ENCODE measurements at places on chromosomes 6 and 20.

DNA sequence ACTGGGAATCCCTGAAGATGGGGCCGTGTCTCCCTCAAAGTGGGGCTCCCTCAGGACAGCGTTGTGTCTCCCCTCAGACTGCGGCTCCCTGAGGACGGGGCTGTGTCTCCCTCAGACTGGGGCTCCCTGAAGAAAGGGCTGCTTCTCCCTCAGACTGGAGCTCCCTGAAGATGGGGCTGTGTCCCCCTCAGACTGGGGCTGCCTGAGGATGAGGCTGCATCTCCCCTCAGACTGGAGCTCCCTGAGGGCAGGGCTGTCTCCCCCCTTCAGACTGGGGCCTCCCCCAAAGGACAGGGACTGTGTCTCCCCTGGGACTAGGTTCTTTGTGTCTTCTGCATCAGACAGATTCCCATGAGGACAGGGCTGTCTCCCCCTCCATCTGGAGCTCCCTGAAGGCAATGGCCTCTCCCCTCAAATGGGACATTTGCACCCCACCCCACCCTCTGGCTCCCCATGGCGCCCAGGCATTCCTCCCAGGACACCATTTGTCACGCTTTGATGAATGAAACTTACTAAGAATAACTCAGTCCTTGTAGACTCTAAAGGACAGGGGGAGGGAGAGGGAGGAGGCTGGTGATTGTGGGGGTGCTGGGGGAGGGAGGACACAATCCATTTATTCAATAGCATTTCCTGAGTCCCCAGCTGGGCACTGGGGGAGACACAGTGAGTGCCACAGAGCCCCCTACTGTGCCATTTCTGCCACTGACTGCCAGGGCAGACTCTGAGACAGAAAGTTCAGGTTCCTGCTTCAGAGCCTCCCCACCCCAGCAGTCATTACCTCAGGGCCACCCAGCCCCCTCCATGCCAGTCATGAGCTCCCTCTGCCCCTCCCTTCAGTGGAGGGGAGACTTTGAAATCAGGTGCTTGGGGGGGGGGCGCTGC lies 122.4 kb downstream of the MRPL14 start:
- peak; percentile 35 for DNase-seq

GRCh38 chr20:38870733-38871559 lies 55.3 kb upstream of the FAM83D start:
- peak; percentile 53 for DNase-seq

DNA sequence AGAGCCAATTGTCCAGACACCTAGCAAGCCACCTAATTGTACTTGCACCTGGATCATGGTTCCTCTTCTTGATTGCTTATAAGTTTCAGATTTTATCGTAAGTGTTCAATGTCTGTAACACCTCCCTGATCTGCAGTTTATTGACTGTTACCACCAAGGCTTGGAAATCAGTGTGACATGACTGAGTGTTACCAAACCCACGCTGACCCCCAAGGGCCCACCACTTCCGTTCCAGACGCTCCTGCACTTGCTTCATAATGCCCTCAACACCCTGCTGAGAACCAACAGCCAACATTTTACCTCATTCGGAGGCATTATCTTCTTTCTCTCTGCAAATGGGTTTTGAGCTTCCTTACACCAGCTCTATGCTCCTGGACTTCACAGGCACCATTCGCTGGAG lies 6.3 kb downstream of the CCR6 start:
- no peak for DNase-seq

DNA sequence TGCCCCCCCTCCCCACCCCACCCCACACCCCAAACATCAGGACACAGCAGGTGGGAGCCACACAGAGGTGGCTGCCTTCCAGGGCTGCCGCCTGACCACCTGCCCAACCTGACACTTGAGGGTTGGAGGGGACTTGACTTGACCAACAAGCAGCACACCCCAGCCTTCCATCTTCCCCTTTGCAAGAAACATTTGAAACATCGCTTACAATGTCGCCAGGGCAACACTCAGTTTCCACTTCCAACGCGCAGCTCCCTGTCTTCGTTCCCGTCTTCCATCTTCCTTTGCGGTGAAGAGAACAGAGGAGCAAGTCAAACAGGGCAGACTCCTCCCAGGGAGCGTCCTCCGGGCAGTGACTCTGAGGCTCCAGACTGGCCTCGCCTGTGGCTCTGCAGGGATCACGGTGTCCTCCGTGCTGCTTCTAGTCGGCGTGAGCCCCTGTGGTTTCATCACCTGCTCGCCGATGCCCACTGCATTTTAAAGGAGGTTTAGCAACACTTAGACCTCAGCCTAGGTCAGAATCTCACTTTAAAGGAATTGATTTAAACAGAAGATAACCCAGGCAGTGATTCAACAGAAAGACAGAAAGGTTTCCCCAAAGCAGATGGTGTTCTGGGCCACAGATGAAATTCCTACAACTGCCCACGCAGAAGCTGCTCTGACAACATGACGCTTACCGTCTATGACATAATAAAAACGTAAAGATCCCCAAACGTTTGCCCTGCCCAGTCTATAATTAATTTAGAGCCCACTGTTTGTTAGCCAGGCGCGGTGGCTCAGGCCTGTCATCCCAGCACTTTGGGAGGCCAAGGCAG lies 130.8 kb downstream of the TAF4 start:
- DNase-seq: peak; percentile 73

DNA sequence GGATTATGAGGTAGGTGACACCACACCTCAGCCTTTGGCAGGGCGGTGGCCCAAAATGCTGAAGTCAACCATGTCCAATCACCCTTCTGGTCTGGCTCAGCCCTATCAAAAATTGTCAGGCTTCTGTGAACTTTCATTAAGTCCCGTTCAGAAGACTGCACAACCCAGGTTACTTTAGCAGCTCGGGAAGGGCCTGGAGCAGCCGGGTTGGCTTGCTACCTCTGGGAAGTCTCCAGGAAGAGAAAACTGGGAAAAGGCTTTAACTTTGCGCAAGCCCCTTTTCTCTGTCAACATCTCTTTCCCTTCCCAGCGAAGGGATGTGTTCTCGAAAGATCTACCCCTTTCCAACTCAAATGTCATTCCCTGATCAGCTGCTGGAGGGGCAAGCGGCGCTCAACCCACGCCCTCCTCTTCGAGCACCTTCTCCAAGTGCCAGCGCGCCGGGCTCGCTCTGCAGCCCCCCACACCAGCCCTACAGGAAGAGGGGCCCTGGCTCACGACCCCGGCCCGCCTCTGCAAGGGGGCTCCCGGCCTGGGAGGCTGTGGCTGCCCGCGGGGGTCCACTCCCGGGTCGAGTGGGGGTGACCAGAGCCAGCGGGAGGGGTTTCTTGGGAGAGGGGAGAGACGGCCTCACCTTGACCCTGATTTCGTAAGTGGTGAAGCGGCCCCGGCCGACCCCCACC lies 573 bp downstream of the SNX3 start:
- peak; percentile 68 for DNase-seq

DNA sequence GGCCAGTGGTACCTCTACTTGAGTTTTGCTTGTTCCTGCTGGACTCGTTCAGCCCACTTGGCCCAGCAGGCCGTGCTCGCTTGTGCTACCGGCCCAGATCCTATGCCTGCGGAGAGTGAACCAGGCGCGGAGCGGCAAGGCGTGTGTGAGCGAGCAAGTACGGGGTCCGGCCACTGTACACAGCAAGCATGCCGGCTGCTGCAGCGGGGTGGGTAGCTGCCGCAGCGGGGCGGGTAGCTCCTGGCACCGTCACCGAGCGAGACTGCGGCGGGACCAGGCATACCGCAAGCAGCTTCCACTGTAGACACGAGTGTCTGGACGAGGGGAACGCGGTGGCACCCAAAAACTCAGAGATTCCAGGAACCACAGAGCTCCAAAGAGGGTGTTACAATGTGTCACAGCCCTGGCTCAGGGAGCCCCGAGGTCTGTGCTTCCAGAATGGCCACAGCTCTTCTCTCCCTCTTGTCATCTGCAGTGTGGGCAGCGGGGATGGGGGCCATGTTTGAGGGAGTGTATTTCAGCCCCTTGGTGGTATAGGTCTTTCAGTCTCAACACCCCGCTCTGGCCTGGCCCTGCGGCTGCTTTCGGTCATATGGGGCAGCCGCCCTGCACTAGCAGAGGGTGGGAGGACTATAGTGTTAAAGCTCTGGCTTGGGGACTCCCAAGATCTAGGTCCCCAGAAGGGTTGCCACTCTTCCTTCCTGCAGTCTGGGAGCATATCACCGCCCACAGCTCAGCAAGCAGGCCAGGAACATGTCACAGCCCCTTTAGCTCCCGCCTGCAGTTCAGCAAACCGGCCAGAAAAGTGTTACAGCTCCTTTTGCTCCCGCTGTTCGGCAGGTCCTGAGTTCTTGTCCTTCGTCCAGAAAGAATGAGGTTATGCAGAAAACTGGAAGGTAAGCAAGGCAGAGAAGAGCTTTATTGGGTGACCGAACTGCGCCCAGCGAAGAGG lies 6.1 kb upstream of the RWDD1 start:
- peak; percentile 46 for DNase-seq

- DNase-seq: no peak
These were observed 96.1 kb downstream of the NUS1 start for GRCh38 chr6:117771403-117771802.

DNA sequence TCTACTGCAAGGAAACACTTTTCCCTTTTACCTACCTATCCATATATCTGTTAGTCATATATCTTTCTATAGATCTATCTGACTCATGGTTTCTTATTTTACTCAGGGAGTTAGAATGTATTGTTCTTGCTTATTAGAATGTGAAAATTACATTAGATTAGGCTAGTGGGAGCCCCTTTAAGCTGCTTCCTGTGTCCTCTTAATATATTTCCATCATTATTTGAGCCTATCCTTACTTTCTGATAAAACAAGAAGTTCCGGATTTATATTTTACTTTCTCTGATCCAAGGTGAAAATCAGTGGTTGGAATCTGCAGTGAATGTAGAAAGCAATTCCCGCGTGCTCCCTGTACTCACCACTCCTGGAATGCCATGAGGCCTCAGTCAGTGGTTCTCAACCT lies 31.0 kb downstream of the CST2 start:
- no peak for DNase-seq

DNA sequence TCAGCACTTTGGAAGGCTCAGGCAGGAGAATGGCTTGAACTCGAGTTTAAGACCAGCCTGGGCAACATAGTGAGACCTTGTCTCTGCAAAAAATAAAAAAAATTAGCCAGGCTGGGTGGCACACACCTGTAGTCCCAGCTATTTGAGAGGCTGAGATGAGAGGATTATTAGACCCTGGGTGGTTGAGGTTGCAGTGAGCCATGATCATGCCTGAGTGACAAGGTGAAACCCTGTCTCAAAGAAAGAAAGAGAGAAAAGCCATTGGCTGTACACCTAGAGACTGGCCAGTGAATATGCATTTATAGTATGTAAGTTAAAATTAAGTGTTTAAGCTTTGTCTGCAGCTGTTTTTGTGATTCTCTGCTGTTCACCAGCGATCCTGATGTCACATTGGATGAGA lies 6.1 kb downstream of the RBCK1 start:
- DNase-seq: no peak

- DNase-seq: peak; percentile 67
These were observed 7.8 kb downstream of the TSPYL4 start for GRCh38 chr6:116246089-116246488.

- no peak for DNase-seq
These were observed 126.6 kb upstream of the RIN2 start for GRCh38 chr20:19631410-19631809.

DNA sequence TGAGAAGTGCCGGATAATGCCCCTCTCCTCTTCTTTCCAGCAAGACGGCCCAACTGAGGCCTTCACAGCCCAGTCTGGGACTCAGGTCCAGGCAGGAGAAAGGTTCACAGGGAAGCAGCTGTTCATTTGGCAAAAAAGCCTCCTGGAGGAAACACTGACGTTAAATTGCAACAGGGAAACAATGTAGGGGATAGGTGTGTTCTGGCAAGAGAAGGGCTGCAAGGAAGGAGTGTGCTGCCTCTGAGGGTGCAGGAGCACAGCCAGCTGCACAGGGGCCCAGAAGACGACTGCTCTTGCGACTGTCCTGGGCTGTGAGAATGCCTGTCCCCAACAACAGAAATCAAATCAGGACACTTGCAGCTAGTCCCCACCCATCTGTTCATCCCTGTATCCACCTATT lies 70.6 kb upstream of the PMEPA1 start:
- no peak for DNase-seq

- peak; percentile 28 for DNase-seq
These were observed 195.7 kb upstream of the KCNK16 start for GRCh38 chr6:39518221-39518620.

DNA sequence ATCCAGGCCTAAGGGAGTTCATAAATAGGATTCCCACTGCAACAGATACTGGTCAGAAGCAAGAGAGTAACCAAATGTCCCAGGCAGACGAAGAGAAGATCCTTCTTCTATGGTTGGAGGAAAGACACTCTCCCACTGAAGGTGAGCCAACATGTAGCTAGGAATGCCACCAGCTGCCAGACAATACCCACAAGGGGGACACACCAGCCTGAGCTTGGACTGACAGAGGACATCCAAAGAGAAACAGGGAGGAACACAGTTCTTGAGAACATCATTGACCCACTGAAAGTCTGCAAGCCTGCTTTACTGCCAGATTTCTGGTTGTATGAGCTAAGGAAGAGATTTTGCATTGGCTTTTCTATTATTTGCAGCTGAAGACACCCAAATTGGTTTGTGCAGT lies 80.1 kb downstream of the PXDC1 start:
- no peak for DNase-seq

DNA sequence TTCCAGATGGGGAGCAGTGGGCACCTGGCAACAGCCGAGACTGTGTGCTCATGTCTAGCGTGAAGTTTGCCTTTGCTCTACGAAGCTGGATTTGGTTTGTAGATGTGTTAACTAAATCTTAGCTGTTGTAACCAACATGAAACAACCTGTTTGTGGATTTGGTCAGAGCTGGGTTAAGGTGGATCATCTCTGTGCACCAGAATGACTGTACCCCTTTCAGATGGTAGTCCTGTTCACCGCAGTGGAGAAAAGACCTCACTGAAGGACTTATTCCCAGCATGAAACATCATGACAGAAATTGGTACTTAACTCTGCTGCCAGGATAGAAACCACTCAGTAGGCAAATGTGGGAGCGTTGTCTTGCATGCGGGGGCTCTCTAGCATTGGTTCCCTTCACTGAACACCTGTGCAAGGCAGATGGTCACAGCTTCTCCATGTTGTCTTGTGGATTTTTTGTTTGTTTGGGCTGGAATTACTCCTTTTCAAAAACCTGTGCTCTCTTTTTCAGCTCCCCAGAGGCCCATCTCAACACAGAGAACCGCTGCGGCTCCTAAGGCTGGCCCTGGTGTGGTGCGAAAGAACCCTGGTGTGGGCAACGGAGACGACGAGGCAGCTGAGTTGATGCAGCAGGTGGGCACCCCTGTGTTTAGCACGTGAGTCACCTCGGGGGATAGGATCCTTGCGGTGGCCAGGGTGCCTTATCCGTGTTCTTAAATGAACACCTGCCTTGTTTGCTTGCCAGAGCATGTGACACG lies 19.3 kb upstream of the EFCAB8 start:
- DNase-seq: no peak

All from GM23248 (cell line).